Renal cortex interstitium (tissue), 15 donors: ENCODE measurements at places on chromosomes 4 and X.

DNA sequence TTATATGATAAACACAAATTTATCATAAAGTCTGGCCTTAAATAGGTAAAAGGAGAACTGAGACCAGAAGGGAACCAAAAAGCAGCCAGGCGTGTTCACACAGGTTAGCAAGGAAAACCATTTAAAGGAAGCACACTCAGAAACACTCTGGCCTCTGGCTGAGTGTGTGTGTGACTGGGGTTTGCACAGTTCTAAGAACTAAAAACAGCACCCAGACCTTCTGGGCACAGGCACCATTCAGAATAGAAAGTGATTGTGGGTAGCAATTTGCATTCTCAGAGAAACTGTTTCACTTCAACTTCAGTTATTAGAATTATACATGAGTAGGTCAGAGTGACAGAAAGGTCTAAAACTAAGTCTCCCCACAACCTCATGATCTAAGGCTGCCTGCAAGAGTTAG lies 10.0 kb downstream of the GPR82 start:
- no peak for DNase-seq

DNA sequence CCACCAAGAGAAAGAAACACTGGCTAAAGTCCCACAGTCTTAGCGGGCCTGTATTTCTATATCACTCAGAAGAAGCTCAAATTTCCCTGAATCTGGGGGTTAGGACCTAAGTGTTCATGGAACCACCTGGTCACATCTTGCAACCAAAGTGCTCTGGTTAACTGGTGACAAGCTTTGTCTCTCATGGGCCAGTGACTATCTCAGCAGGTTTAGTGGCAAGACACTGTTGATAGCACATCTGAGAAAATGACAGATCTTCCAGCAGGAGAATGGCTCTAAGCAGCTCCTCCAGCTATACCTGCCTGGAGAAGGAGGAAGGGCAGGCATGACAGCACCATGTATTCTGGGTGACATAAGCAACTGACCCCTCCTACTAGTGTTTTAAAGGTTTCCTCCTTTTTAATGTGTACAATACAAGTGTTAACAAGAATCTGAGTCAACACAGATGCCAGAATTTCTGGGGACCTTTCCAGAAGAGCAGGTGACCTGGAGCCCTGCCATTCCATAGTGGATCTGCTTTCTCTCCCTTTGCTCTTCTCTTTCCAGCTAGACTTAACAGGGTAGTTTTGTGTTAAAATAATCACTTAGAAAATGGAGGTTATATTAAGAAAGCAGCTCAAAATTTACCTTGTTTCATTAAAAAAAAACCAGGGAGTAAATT lies 17.3 kb upstream of the QRFPR start:
- no peak for DNase-seq

DNA sequence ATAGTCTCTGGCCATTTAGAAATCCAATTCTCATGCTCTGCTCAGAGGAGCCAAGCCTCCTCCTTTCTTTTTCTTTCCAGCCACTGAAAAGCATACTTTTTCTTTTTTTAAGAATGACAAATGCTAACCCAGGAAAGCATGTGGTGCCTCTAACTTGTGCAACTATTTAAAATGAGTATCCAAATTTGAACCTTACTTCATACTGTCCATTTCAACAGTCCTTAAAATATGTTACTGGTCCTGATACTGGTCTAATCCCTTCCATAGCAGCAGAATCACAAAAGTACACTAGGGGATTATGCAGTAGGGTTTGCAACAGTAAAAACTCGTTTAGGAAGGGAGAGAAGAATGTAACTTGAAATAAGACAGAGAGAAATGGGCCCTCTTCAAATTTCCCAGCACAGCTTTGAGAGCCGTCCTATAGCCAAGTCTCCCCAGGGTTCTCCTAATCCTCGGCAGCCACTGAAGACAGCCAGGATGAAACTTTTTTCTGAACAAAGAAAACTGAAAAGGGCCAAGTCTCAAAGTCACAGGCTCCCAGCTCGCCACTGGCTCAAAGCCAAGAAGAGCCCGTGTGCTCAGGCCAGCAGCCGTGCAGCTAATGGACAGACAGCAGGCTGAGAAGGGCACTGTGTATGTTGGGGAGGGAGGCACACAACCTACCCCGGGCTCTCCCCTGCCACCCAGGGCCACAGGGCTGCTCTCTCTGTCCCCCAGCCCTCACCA lies 39.5 kb downstream of the GPC4 start:
- DNase-seq, result no peak

DNA sequence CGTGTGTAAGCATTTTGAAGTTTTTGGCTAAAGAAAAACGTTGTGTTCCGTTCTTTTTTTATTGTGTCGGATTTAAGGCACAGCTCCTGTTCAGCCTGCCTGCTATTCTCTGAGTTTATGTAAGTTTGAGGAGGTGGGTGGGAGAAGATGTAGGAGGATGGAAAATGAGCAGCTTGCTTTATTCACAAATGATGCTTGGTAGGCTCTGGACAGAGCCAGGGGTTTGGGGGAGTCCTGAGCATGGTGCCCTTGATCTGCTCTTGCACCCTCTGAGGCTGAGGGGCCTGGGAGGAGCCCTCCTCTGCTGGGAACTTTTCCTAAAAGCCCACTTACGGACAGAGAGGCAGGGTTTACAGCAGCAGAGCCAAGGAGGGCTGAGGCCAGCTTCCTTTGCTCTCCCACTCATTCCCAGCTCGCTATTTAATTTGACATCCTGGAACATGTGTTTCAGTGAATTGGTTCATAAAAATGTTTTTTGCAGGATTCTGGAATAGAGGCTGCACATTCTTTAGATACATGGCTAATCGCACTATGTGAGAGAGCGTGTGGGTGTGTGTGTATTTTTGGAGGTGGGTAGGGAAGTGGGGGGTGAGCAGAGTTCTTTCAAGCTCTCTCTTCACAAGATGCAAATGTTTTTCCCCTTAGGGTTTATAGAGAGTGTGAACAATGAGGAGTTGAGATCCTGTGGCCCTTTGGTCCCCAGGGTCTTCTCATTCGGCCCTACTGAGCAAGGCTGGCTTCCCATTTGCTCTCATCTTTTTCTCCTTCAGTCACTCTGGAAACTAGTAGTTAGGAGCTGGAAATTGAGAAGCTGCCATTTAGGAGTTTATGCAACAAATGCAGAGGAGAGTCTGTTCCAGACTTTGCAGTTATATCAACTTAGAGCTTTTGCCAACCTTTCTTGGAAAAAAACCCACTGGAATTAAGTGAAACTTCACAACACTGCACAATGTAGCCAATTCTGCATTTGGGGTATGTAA lies 32.1 kb downstream of the TMEM131L start:
- DNase-seq, result no peak

DNA sequence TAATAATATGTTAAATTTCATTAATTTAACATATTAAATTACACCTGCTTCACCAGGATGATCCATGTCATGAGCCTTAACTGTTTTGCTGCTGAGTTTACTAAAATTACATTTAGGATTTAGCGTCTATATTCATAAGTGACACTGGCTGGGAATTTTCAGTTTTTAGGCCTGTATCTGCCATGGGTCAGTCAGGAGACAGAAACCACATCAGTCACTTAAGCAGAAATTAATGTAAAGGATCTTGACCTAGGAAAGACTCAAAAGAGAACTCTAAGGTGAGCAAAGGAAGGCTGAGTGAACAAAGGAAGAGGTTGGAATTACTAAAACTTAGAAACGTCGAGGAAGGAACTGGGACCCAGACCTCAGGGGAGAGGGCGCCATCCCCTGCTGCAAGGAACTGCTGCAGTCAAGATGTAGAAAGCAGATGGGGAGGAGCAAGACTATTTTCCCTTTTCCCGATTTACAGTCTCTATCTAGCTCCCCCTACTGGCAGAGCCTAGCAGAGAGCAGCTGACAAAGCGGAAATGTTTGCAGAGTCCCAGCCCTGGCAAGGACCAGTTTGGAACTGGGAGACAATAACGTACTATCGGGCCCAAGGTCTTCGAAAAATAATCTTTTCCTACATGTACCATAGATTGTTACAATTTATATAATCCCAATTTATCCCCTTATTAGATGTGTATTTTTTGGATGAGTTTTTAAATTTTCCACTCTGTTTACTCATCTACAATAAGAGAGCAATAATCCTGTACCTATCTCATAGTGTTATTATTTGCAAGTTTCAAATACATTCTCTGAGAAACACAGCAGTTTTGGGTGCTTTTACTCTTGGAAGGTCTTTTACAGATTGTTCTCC lies 22.6 kb upstream of the RBBP7 start:
- peak; percentile 70 for DNase-seq
